ENCODE measurements at places on chromosomes 13 and 19.
A peak's percentile ranks its signal among the peaks of the same experiment; 100 is the strongest.

GRCh38 chr19:55453511-55454260, 7.8 kb downstream of the ISOC2 start:
- no peak for DNase-seq

DNA sequence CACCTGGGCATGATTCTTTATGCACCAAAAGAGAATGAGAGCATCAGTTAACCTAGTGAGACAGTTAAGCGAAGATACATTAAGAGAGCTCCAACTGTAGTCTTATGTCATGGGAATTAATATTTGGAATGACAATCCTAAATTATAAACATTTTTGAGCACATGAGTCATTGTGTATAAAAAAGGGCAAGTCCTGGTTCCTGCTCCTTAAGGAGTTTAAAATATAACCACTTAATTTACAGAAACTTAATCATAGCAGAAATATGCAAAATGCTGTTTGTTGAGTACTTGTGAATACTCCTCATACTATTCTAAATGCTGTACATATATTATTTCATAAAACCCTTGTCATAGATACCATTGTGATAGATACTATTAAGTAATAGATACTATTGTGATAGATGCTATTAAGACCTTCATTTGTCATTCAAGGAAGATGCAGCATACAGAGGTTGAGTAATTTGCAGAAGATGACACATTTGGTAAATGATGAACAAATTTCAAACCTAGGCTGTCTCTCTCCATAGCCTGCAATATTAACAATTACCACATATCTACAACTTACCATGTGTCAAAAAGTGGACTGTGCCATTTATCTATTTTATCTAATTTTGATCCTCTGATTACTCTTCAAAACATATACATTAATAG, 301.0 kb downstream of the TBC1D4 start:
- no peak for DNase-seq

DNA sequence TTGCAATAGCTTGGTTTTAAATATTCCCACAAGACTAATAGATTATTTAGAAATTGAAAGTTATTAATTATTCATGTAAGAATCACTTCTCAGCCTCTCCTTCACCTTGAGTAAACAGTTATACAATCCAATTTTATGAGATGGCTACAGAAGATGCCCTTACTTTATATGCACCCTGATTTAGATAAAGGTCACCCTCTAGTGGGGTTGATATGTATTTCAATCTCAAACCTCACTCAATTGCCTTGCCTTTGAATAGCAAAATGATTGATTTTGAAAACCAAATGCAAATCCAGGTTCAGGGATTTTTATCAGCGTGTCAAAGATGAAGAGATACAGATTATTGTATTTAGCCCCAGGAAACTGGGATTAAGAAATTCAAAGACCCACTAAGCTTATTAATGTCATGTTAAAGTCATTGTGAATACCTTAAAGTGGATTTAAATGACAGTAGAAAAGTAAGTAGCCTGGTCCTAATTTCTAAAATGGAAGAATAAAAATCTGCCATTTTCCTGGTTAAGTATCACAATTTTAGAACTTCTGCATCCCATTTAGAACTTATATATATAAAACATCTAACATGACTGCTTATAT, 305.1 kb downstream of the ITGBL1 start:
- no peak for DNase-seq

GRCh38 chr19:6464070-6464873, at the start of gene CRB3:
TSS of gene CRB3 (plus strand) at chr19:6464271. CDS start at chr19:6464702, 431 bp downstream.
- peak; percentile 15 for DNase-seq

DNA sequence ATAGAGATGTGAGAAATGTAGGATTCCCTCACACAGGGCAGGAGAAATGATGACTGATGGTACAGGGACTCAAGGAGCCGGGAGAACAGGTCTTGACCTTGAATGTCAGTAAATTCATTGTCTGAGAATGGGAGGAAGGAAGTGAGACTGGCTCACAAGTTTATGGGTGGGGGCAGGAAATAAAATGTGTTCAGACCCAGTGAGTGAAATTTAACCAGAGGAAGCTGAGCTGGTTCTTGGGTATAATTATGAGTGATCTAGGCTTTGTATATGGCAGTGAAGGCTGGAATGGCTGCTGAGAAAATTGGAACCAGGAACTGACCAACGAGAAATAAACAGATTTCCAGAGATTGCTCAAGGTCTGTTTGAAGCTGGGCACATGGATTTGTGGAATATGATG, 6.3 kb upstream of the IGSF23 start:
- DNase-seq: no peak

GRCh38 chr19:46944918-46945628, 74.6 kb upstream of the NPAS1 start:
- no peak for DNase-seq

DNA sequence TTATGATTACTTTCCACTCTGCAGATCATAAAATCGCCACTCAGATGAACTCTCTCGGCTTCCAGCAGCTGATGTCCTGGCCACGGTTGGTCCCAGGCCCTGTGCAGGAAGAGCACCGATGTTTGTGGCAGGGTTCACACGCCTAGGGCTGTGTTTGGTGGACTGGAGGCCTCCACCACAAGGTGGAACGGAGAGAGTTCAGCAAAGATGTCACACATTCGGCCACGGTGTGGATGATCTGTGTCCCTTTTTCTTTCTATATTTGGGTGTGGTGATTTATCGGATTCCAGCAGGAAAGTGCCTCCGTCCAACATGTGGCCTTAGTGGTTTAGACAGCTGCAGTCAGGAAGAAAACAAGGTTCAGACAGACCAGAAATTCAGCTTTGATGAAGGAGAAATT, 521 bp upstream of the SHISA2 start:
- no peak for DNase-seq

- DNase-seq: no peak
These were observed 74.0 kb upstream of the KCTD15 start for GRCh38 chr19:33722456-33723239.

DNA sequence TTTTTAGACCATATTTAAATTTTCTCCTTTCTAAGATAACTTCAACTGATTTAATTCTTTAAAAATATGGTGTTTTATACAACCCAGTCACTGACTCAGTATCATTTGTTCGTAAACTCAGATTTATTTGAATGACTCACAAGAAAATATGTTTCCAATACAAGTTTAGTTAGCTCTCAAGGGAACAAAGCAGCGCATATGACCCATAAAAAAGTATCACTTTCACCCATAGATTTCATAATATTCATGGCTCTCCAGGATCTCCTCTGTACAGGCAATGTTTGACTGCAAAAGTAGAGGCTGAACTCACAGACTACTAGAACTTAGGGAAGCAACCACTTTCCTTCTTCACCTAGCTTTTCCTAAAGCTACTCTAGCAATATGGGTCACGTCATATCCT, 405.6 kb upstream of the PCDH9 start:
- no peak for DNase-seq

- no peak for DNase-seq
These were observed 2.7 kb upstream of the FAM174C start for GRCh38 chr19:1272423-1273262.

- no peak for DNase-seq
These were observed 7.9 kb downstream of the LIPE start for GRCh38 chr19:42419309-42419708.

DNA sequence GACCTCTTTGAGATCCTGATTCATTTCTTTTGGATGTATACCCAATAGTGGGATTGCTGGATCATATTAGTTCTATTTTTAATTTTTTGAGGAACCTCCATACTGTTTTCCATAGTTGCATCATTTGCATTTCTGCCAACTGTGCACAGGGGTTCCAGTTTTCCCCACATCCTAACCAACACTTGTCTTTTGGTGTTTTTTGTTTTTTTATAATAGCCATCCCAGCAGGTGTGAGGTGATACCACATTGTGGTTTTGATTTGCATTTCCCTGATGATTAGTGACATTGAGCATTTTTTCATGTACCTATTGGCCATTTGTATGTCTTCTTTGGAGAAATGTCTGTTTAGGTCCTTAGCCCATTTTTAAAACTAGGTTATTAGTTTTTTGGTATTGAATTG, 18.8 kb upstream of the GPR183 start:
- no peak for DNase-seq

DNA sequence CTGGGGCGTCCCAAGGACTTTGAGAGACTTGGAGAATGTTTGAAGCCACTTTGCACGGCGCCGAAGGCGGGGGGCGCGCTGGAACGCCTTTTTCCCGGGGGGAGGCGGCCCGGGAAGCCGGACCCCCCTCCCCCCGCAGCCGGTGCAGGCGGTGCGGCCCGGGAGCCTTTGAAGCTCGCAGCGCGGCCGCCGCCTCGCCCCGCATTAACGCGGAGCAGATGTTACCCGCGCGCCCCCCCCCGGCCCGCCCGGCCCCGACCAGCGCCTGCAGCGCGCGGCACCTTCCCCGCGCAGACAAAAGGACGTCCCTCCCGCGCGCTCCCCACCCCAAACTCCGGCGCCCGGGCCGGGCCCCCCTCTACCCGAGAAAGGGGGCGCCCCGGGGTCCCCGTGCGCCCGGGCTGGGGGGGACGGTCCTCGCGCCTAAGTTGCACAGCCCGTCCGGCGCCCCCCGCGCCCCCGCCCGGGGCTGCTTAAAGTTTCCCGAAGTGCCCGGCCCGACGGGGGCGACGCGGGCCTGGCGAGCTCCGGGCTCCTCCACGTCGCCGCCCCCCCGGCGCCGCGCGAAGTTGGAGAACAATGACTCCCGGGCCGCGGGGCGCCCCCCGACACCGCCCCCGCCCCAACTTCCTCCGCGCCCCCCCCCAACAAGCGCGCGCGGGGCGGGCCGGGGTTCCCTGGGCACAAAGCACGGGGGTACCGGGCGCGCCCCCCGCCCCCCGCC, 685 bp downstream of the TCF3 start:
- DNase-seq: peak; percentile 13

DNA sequence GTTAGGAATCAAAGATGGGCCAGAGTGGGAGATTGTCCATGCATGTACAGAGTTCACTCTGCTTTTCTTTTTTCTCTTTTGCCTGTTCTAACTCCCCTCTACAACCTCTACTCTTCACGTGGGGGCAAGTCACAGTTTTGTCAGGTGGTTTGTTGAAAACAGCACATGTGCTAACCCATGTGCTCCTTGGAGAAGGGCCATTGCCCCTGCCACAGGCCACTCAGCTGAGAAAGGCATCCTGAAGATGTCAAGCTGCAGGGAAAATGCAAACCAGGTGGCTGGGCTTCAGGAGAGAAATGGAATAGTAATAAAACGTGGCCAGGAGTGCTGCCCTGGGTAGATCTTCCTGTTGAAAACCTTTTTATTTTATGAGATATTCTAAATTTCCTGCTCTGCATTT, 35.3 kb upstream of the SLC10A2 start:
- DNase-seq: no peak

DNA sequence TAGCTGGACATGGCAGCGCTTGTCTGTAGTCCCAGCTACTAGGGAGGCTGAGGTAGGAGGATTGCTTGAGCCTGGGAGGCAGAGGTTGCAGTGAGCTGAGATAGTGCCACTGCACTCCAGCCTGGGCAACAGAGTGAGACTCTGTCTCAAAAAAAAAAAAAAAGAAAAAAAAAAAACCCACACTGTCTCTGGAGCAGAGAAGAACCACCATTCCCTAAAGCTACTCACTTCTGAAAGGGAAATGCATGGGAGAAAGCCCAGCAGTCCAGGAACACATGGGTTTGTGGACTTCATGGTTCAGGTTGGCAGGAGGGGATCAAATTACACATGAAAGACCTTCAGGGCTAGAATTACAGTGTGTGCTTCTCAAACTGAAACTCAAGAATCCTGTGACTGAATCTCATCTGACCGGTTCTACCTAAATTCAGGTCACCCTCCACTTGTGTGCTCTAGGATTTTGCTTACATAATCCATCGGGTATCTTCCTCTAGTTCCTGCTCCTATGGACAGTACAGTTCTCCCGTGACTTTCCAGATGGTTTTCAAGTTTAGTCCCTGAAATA, 30.2 kb upstream of the CPB2 start:
- no peak for DNase-seq

All from stimulated activated CD4-positive, alpha-beta T cell treated with anti-CD3 and anti-CD28 coated beads, Interleukin-15, amount 100 ng/mL, for 1 hour (primary cell).